ENCODE measurements at places on chromosomes 6 and 20. TPM values are rescaled to one million over a fixed set of nuclear protein-coding genes. Genes with fewer than 3 reads are reported as not detected.

Gene SH3BGRL2
- 24.1 TPM for total RNA-seq

Gene GNMT
- total RNA-seq, result 0.61 TPM

Gene ARHGAP40
- total RNA-seq, result not detected

Gene FAM83C
- total RNA-seq, result not detected

Gene NKAIN2
- total RNA-seq, result 0.42 TPM

Gene CASS4
- 3.1 TPM for total RNA-seq

Gene PRL
- 0.58 TPM for total RNA-seq

Gene BCAS1
- total RNA-seq, result 0.51 TPM

Gene BTNL2
- not detected for total RNA-seq

Gene WFDC5
- total RNA-seq, result not detected

Gene ZSCAN23
- total RNA-seq, result 1.5 TPM

GRCh38 chr6:170584954-170585498 lies 589 bp upstream of the PDCD2 start:
- DNase-seq, result no peak

GRCh38 chr6:3412779-3413500 lies 43.9 kb downstream of the SLC22A23 start:
- DNase-seq, result no peak

GRCh38 chr20:46959081-46959692 lies 64.5 kb downstream of the EYA2 start:
- DNase-seq, result no peak

GRCh38 chr20:45153752-45154151 lies 20.9 kb upstream of the PI3 start:
- no peak for DNase-seq

- no peak for DNase-seq
Observed at GRCh38 chr6:31479151-31479932, 18.6 kb upstream of the MICB start.

GRCh38 chr20:36246401-36246800 lies 10.1 kb downstream of the AAR2 start:
- DNase-seq, result no peak

GRCh38 chr6:166364456-166364855 lies 18.3 kb downstream of the MPC1 start:
- DNase-seq, result no peak

DNA sequence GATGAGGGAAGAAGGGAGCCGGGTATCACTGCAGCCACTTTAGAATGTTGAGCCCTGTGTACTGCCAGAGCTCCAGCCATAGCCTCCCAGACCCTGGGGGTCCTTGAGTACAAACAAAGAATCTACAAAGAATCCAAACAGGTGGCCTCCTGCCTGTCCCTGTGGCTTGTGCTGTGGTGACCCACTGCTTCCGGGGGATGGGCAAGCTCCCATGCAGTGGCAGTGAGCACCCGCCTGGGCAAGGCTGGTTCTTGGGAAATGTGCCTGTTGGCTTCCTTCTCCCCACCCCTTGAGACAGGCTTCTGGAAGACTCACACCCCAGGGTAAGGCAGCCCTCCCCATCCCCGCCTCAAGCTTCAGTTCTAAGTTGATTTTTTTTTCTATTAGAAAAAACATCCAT lies 13.9 kb downstream of the SIRPA start:
- DNase-seq, result no peak

All from mesenteric fat pad (tissue), 1 donor.